ENCODE measurements at places on chromosomes 2 and 18.

- DNase-seq, result no peak
These were observed 85.6 kb upstream of the PPM1B start for GRCh38 chr2:44083054-44083453.

GRCh38 chr2:143241403-143242088, 112.3 kb downstream of the ARHGAP15 start:
- no peak for DNase-seq

GRCh38 chr18:59909289-59910036, 9.7 kb downstream of the PMAIP1 start:
- no peak for DNase-seq

DNA sequence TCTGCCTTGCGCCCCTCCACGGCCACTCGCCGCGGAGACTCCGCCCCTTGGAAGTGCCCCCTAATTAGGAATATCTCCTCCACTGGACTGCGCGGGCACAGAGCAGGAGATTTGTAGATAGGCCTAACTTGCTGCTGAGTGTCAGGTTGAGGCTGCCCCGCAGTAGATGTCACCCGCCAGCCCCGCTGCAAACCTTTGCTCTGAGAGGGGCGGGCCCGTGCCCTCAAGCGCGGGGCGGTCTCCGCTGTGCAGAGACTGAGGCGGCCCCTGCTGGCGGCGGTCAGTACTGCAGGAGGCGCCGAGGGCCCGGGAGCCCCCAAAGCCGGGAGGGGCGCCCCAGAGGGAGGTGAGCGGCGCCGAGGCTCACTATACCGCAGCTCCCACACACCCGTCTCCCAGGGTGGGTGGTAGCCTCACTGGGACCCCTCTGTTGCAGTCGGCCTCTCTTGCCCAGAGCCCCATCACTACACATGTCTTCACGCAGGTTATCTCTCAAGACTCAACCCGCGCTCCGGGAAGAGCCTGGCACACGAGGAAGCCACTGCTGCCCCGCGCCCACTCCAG, 2.9 kb upstream of the NEURL3 start:
- peak; percentile 82 for DNase-seq

- no peak for DNase-seq
These were observed 66.1 kb downstream of the NAPG start for GRCh38 chr18:10591896-10592295.

- DNase-seq, result no peak
These were observed 1.7 kb upstream of the STAMBP start for GRCh38 chr2:73827018-73827417.

DNA sequence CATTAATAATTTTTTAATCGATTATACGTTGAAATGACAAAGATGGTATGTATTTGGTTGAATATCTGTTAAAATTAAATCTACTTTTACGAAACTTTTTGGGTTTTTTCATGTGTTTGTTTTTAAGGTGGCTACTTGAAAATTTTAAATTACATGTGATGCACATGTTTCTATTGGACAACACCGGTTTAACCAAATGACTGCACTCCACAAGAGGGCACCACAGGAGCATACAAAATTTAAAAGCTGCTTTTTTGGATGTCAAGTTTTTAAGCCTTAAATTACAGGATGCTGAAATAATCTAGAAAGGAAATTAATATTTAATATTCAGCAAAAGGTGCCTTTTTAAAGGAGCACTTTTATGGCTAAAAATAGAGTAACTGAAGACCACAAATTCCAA, 98.7 kb downstream of the ACVR1 start:
- DNase-seq, result no peak

DNA sequence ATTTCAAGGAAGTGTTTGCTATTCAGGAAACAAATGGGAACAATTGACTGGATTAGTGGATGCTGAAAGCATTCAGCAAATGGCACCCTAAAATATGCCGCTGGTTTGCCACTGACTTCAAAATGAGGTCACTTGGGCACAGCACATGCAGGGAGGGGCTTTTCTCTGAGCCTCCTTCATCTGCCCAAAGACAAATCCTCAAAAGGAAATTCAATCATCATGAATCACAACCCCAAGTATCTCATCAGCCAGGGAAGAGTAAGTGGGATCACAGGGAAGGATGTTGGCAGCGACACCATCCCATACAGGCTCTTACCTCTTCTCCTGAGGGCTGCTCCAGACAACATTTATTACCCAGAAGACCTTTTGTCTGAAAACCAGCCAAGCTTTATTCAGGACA, 14.4 kb upstream of the SP140L start:
- DNase-seq, result no peak

DNA sequence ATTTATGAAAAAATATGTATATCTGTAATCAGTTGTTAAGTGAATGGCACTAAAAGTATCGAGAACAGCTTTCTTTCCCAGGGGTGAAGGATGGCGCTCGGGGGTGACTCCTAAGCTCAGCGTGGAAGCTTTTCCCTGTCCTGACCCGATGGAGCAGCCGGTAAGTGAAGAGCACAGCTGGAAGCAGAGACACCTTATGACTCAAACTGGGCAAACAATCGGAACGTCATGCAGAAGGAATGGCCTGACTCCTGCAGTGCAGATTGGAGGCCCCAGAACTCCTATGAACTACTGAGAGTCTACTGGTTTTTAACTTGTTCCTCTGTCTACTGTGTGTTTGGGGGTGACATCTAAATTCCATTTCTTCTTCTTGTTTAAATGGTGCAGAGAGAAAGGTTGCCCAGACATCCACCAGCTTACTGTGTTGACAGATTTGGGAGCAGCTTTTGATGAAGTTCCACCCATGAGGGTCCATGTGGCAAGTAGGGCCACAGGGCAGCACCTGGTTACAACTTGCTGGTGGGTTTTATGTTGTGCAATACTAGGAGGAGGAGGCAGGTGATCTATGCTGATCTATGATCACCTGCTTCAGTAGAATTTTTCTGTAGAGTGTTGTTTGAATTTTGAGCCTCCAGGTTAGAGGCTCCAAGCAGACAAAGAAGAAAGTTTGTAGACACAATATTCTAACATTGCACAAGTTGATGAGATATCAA, 52.8 kb upstream of the TMEM182 start:
- DNase-seq, result no peak

DNA sequence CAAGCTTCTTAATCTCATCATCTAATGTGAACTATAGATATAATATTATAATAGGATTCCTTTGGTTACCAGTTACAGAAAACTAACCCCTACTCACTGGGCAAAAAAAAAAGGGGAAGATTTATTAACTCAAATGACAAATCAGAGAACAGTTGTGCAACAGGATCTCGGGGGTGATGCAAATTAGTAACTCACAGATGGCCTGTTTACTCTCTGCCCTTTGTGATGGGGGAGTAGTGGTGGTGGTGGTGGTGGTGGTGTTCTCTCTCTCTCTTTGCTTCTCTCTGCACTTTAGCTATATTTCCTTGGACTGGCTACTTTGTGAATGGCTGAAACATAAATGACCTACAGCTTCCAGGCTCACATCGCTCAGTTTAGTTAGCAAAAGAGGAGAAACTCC, 59.0 kb downstream of the TMEM247 start:
- no peak for DNase-seq

- no peak for DNase-seq
These were observed 255.8 kb downstream of the FBXO15 start for GRCh38 chr18:73891572-73892421.

- DNase-seq, result no peak
These were observed 196.6 kb downstream of the NBAS start for GRCh38 chr2:15364561-15364960.

DNA sequence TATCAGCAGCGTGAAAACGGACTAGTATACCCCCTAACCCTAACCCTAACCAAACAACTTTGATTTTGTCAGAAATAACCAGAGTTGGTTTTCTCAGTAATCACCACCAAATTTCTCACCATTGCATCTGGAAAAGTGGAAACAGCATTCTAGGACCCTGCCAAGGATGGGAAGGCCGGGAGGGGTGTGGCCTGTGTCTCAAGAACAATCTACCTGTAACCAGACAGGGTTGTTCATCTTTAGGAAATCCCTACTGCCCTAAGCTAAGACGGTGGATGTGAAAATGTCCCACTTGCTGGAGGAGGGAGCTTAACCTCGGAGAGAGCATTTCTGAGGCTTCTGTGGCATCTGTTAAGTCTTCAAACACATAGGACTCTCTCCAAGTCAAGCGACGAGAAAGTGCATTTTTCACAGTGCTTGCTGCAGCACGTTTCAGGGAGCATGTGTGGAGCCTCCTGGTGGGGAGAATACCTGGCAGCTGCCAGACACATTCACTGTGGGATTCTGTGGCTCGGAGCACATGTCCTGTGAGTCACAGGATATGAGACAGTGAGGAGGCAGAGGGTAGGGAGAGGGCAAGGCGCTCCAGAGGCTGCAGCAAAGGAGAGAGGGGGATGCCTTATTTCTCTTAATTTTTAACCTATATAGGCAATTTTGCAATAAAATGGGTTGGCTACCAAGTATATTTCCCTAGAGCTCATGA, 207.5 kb downstream of the SPP2 start:
- no peak for DNase-seq

DNA sequence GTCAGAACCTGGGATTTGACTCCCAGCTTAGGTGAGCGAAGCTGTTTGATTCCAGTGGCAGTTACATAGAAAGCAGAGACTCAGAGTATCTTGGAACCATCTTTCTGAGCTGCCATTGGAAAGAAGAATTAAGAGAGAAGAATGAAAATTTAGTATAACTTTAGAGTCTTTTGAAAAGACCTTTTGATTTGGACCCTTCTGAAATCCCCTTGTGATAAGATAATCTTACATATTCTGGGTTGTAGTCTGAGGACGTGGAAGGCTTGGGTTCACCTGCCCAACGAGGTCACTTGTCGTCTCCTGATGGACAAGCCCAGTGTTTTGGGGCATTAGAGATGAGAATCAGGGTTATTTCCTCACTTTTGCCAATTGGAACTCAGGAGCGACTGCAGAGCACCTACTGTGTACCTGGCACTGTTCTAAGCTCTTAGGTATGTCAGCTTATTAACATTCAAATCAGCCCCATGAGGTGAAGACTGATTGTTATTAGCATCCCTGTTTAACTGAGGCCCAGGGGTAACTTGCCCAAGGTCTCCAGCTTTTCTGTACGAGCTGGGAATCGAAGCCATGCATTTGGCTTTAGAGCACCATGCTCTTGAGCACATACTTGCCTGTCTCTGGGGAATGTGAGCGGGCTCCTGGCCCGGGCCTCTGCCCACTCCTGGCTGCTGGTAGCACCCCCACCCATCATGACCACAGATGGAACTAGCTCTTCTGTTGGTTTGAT, 2.9 kb downstream of the HK2 start:
- no peak for DNase-seq

DNA sequence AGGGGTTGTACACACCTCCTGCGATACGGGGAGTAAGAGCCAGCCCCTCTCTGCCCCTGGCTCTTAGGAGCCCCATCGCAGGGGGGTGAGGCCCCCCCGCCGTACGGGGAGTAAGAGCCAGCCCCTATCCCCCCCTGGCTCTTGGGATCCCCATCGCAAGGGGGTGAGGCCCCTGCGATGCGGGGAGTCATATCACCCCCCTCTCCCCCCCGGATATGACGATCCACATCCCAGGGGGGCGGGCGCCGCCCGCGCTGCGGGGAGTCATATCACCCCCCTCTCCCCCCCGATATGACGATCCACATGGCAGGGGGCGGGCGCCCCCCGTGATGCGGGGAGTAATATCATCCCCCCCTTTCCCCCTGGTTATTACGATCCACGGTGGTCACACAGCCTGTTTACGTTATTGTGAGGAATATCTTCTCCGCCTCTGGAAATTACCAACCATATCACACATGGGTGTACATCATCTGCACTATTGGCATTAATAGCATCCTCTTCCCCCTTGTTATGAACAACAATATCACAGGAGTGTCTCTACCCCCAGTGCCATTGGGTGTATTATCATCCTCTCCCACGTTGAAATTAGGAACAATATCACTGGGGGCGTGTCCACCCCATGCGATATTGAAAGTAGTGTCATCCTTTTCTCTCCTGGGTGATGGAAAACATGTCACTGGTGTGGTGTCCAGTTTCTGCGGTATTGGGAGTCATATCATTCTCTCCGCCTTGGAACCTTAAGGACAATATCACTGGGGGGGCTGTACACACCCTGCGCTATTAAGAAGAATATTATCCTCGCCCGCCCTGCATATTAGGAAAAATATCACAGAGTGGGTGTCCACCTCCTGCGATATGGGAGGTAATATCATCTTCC, 24.7 kb upstream of the NAGK start:
- DNase-seq, result no peak

- DNase-seq, result no peak
These were observed 183.1 kb downstream of the STK39 start for GRCh38 chr2:168064011-168064998.

GRCh38 chr2:41886757-41887156, 161.1 kb upstream of the PKDCC start:
- no peak for DNase-seq

DNA sequence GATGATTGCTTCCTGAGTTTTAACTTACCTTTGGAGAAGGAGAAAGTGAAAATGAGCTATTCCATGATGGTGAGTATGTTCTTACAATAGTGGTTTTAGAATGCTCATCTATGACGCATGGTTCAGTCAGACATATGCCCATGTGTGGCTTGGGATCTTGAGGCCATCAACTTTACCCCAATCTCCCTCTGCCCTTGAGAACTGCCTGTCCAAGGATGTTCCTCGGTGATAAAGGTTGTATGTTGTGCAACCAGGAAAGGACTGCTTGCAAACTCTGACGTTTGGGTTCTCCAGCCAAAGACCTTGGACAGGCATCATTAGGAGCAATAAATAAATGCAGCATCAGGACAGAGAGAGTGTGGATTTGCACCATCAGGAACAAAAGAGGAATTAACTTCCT, 165.0 kb downstream of the ZEB2 start:
- no peak for DNase-seq

DNA sequence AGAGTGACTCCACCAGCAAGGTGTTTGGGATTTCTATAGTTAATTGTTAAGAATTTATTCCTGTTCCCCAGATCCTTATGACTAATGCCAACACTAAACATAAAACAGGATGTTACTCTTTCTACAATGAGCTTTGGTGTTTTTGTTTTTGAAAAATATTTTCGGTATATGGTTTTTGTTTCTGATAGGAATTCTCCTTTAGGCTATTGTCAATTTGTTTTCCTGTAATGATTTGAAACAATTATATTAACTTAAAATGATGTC, 182.6 kb downstream of the AGAP1 start:
- DNase-seq, result no peak

GRCh38 chr2:173669271-173669853, 295.8 kb downstream of the SP3 start:
- DNase-seq, result no peak

DNA sequence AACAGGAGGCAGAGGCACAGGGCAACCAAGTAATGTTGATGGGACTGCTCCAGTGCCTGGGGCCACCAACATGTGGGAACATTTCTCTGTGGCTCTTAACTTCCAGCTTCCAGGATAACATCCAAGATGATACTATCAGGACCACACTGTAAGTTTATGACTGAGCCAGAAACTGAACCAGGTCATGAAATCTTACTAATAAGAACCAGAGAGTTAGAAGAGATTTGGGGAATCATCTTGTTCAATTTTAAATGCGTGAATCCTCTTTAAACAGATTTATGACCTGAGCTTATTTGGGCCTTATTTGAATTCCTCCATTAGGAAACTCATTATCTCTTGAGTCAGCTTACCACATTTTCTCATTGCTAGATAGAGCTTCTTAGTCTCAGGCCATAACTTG, 45.0 kb downstream of the MAP2 start:
- DNase-seq, result no peak

GRCh38 chr2:11764359-11764758, 17.9 kb downstream of the LPIN1 start:
- no peak for DNase-seq

GRCh38 chr18:10086458-10087210, 172.8 kb downstream of the VAPA start:
- no peak for DNase-seq

- no peak for DNase-seq
These were observed 469.4 kb upstream of the SMIM21 start for GRCh38 chr18:75896865-75897264.

Data from stimulated activated CD4-positive, alpha-beta T cell treated with anti-CD3 and anti-CD28 coated beads, Interleukin-15, amount 100 ng/mL, for 1 hour (primary cell).